T-helper 1 cell (primary cell): ENCODE measurements at places on chromosomes 13 and 19.

DNA sequence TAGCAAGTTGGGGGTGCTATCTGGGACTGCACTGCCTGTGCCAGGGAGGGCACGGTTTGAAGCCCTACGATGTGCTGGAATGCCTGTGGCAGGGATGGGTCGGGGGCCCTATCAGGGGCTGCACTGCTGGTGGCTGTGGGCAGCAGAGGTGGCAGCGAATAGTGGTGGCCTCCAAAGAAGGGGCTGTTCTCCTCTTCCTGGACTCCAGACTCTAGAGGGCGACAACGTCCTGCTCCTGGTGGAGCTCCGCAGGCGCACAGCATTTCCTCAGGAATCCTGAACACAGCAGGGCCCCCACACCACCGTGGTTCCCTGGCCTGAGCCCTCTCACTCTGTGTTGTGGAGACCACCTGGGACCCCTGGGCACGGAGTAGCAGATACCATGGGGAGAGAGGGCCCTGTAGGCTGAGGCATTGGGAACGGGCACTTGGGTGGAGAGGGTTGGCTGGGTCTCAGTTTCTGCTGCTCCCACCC lies 145.6 kb downstream of the TNFRSF19 start:
- no peak for DNase-seq

- no peak for DNase-seq
Observed at GRCh38 chr19:13284929-13285928, 135.0 kb downstream of the IER2 start.

DNA sequence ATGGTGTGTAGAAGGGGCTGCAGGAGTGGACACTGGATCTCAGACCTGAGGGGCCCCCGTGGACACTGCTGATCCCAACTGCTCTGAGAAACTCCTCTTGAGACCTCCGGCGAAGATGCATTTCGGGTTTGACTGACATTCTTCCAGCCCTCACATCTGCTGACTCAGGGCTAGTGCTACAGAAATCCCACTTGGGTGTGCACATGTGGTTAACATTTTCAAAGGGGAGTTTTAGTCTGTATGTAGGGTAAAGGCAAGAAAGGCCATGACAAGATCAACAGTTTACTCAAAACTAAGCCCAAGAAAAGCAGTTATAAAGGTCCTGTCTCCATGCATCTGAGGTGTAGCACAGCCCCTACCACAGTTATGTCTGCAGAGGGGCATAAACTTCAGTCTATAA lies 31.2 kb downstream of the DLEU7 start:
- DNase-seq, result no peak

- DNase-seq, result no peak
Observed at GRCh38 chr13:113155982-113156655, 2.3 kb upstream of the PROZ start.

DNA sequence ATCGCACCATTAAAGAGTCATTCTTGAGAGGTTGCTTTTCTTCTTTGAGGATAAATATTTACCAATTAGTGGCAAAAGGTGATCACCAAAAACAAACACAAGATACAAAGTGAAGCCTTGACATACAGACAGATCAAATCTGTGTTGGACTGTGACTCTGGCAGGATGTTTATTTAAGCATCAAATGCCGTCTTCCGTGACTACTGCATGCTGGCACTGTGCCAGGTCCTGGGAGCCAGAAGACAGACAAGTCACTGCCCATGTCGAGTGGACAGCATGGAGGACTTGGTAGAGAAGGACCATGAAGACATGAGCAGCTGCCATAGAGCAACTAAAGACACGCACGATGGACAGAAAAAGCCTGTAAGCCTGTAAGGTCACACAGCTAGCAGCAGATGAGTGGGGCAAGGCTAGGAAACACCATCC lies 92.8 kb upstream of the FARP1 start:
- DNase-seq, result no peak
